ENCODE measurements at places on chromosomes 11 and 22.

DNA sequence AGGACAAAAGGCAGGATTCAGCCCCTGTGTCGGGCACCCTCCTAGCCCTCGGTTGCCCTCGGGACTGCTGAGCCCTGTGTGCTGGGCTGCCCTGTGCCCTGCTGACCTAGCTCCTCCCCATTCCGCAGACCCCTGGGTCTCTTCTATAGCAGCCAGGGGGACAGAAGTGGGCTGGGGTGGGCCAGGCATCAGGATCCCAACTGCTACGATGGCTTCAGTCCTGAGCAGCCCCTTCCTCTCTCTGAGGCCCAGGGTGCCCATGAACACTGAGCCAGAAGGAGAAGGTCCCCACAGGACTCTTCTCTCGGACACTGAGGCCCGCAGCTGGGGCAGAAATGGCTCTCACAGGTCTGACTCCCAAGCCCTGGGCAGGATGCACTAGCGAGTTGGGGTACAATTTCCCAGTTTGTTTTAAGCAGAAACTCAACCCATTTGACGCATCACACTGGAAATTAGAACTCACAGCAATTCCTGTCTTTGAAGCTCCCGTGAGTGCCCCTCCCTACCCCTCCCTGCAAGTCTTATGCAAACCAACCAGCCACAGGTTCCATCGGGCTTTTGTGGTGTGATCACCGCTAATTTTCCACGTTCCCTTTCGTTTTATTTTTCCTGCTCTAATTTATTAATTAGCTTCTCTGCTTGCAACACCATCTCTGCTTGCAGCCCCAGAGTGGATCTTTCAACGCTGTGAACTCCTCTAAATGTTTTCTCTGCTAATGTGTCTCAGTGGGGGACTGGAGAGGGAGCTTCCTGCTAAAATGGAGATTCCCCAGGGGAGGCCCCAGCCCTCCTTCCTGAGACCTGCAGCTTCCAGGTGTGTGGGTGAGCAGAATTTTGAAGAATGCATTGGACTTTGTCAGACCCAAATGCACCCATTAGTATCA is 56.7 kb downstream of the PHF21B start:
- DNase-seq = no peak

DNA sequence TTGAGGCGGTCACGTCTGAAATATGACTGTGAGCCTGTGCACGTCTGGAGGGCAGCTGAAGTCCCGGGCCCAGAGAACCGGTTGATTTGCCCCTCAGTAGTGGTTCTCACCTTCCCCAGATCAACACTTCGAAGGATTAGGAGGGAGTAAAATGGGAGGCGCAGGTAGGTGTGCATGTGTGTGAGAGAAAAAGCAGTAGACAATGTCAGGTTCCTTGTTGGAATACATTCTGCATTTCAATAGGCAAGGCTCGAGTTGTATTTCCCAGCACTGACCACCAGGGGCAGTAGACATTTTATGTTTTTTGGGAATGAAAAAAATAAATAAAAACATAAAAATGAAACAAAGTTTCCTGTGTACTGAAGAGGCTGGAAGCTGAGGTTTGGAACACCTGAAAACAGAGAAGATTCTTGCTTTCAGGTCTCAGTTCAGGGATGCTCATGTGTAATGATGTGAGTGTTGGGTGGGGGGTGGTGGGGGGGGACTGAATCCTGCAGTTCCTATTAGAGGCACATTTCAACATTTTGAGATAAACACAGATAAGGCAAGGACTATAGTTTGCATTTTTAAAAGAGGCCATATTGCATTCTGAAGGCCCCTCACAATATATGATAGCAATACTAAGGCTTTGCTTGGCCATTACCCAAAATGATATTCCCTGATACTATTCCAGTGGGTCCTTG is 333.9 kb downstream of the CADM1 start:
- DNase-seq = no peak

DNA sequence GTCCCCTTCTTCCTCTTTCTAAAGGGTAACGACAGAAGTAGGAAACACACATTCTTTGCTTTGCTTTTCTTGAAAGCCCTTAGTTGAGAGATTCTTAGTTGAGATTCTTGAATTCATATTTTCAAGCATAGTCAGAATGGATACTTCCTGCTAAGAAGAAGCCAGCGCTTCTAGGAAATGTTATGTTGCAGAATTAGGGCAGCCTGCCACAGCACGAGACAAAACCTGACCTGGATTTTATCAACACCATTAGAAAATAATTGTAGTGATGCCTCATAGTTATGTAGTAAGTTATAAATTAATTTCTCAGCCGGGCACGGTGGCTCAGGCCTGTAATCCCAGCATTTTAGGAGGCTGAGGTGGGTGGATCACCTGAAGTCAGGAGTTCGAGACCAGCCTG is 37.9 kb upstream of the NUP160 start:
- peak; percentile 13 for DNase-seq

DNA sequence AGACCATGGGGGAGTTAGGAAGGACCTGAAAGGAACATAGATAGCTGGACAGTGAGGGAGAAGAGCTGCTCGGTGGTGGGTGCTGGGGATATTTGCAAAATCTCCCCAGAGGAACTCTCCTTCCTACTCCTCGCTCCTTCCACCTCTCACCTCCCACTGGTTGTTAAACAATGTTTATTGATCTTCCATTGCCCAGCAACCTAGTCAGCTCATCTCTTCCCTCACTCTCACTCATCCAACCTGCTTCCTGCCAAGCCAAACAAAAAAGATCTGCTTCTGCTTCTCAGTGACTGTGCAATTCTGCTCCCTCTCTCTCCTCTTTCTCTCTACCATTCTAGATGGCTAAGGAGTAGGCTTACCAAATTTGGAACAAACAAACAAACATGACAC is 115.0 kb downstream of the SLC1A2 start:
- peak; percentile 88 for DNase-seq

GRCh38 chr22:44111562-44112155 is 69.1 kb upstream of the PARVG start:
- no peak for DNase-seq

DNA sequence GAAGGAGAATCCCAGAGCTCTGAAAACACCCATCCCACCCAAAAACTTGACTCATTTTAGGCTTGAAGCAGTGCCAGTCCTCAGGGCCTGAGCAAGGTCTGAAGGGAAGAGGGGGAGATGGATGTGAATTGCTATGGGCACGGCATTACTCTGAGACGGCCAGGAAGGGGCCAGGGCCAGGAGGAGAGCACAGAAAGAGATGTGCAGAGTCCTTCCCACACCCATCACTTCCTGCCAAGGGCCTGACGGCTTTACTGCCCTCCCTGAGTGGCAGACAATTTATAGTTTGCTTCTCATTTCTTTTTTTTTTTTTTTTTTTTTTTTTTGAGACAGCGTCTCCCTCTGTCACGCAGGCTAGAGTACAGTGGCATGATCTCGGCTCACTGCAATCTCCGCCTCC is 22.5 kb downstream of the TAB1 start:
- DNase-seq = no peak

DNA sequence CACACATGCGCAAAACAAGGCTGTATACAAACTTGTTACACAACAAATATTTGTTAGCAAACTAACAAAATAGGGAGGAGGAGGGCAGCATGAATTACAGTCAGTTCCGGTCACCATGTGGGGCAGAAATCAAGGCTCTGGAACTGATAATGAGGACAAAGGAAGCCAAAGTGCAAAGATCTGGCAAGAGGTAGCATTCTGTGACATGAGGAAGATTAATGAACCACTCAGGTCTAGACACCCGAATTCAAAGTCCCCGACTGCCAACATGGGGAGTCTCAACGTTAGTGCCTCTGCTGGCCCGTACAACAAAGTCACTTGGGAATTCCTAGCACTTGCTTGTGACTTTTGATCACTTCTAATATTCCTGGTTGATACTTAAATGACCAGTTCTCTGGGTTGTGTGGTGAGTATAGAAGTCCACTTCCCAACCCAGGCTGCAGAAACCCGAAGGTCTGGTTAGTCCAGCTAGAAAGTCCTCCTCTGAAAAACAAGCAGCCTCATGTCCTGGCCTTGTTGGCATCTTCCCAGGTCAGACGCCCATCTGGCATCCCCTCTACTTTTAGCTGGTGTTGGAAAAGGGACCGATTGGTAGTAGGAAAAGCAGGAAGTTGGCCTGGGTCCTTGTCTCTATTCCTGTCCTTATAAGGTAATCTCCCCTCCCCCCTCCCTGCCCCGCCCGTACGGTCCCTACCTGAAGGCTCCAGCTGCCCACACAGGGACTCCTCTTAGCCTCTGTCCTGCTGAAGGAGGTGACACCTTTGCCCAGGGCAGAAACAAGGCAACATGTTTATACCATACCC is 1.6 kb downstream of the SUN2 start:
- no peak for DNase-seq

GRCh38 chr22:46824344-46824909 is 62.0 kb downstream of the TBC1D22A start:
- DNase-seq = no peak

- DNase-seq = no peak
These were observed 76.9 kb downstream of the MYO7A start for GRCh38 chr11:77204754-77205466.

DNA sequence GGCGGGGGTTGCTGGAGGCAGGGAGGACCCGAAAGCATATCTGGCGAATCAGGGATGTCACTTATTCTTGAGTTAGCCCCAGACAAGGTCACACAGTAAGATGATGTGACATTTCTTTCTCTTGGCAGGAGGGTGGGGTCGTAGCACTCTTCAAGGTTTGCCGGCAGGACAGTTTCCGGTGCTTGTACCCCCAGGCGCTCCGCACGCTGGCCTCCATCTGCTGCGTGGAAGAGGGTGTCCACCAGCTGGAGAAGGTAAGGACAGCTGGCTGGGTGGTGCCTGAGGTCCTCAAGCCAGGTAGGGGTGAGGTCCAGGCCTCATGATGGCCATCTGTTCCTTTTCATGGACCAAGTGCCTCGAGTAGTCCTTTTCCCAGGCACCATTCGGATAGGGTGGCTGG is 86.0 kb downstream of the INSC start:
- DNase-seq = no peak

GRCh38 chr11:27118371-27118770 is 77.8 kb downstream of the BBOX1 start:
- DNase-seq = no peak
